Activated T-helper 1 cell treated with anti-CD3 and anti-CD28 coated beads, Interleukin-12 subunit alpha, Interleukin-12 subunit beta, Interleukin-2, Interleukin-4 antibody, amounts not matched to agents 30 ng/mL and 10 ng/mL and 1 ng/mL, durations not matched to agents 14 hours and 24 hours and 36 hours (primary cell): ENCODE measurements at places on chromosomes 7 and 10.

DNA sequence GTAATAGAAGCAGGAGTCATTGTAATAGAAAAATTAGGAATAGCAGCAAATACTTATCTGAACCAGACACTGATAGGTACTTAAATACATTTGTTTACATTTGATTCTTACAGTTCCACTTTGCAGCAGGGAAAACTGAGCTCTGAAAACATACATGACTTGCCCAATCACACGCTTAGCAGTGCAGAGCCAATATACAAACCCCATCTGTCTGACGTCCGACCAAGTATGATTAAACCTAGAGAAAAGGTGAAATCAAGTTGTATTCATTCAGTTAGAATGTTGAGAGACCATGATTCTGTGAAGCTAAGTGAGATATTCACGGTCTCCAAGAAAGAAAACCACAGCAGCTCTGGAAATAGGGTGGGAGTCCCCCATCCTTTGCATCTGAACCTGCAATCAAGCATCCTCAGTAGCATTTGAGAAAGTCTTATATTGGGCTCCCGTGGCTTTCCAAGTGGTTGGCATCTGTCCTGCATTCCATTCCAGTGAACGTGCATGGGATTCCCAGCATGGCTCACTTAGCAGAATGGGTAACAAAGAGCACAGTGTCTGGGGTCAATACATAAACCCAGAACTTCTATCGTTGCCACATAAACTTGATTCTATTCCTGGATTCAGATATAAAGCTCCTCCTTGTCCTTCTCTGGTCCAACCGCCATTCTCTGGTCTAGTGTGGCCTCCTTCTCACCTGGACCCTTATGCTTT lies 148.7 kb upstream of the RSU1 start:
- H3K27me3 ChIP-seq = peaks cover 18% of the 10 kb centered on the region
- H3K36me3 ChIP-seq = no peaks in the 10 kb centered on the region
- no peak overlapping the region for H3K4me3 ChIP-seq
- no peak overlapping the region for H3K27ac ChIP-seq

DNA sequence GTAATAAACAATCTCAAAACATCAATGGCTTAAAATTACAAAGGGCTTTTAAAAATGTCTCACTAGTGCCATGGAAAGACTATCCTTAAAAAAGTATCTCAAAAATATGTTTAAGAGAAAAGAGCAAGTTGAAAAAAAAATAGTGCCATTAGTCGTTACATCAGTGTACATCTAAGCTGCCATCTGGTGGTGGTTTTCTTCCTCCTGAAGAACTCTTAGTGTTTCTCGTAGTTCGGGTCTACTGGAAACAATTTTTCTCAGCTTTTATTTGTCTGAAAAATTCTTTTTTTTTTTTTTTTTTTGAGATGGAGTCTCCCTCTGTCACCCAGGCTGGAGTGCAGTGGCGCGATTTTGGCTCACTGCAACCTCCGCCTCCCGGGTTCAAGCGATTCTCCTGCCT lies 5.9 kb upstream of the GARIN1A start:
- no peak overlapping the region for H3K4me3 ChIP-seq
- no peak for DNase-seq
- no peaks in the 10 kb centered on the region for H3K4me1 ChIP-seq
- H3K27ac ChIP-seq = no peak overlapping the region
- no peaks in the 10 kb centered on the region for H3K27me3 ChIP-seq
- H3K36me3 ChIP-seq = peaks cover 6% of the 10 kb centered on the region

GRCh38 chr10:29517352-29517923 lies 117.3 kb downstream of the SVIL start:
- no peak overlapping the region for H3K27ac ChIP-seq
- H3K36me3 ChIP-seq = no peaks in the 10 kb centered on the region
- no peak for DNase-seq
- H3K4me3 ChIP-seq = no peak overlapping the region
- peaks cover under 1% of the 10 kb centered on the region for H3K4me1 ChIP-seq

DNA sequence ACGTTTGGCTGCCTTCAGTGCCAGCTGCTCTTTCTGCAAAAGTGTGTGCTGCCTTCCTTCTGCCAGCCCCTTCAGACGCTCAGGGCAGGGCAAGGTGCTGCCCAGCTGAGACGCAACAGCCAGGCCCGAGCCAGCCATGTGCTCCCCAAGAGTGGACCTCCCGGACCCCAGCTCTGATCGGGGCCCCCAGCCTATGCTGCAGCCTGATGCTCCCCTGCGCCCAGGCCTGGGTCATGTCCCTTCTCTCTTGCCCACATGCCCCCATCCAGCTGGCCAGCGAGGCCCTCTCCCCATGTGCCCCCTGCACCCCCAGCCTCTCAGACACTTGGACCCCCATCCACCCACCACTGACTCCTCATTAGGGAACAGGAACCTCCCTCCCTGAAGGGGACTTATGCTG lies 17.8 kb downstream of the WDR86 start:
- DNase-seq = no peak
- no peaks in the 10 kb centered on the region for H3K4me1 ChIP-seq
- H3K4me3 ChIP-seq = no peak overlapping the region
- no peak overlapping the region for H3K27ac ChIP-seq
- no peaks in the 10 kb centered on the region for H3K36me3 ChIP-seq
- peaks cover 4% of the 10 kb centered on the region for H3K27me3 ChIP-seq
